ENCODE measurements at places on chromosomes 4 and X.

GRCh38 chr4:18938343-18939099 is 917.0 kb upstream of the LCORL start:
- no peak for DNase-seq

DNA sequence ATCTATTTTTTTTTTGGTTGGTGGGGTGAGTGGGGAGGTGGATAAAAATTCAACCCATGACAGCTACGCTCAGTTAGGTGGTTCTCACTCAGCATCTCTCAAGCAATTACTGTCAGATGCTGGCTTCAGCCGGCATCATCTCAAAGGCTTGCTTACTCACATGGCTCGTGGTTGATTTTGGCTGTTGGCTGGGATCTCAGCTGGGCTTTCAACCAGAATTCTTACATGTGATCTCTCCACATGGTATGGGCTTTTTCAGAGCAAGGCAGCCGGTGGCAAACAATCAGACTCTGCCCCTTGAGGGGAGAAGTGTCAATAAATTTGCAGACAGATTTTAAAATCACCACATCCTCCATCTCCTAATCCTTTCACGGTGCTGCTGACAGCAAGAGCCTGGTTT is 47.2 kb downstream of the SLC34A2 start:
- DNase-seq, result peak; percentile 79

GRCh38 chr4:125956276-125956675 is 641.5 kb downstream of the FAT4 start:
- DNase-seq, result peak; percentile 22

GRCh38 chr4:37769391-37769989 is 57.0 kb upstream of the PGM2 start:
- no peak for DNase-seq

DNA sequence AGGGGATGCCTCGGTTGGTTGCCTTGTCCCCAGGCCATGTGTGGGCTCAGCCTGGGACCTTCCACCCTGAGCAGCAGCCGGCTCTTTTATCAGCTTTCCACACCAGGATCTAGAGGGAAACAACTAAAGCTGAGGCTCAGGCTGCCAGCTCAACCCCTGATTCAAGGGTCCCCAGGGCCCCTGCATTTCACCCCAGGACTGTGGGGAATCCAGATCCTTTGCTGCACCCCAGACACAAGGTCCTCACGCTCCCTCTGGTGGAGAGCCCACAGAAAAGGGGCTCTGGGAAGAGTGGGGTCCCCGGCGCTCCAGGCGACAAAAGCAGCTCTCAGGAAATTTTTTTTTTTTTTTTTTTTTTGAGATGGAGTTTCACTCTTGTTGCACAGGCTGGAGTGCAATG is 64.3 kb downstream of the ZFYVE28 start:
- DNase-seq, result no peak
